GM23248 (cell line): ENCODE measurements at places on chromosomes 12 and 14. TPM values are rescaled to one million over a fixed set of nuclear protein-coding genes. Genes with fewer than 3 reads are reported as not detected.

PLEKHG7 gene
- total RNA-seq = not detected in 2 replicates

COQ5 gene
- 32.6 and 33.0 TPM in 2 replicates for total RNA-seq

PDZRN4 gene
- not detected in 2 replicates for total RNA-seq

SMIM41 gene
- total RNA-seq = not detected in 2 replicates

CMTM5 gene
- total RNA-seq = not detected in 2 replicates

DIO2 gene
- total RNA-seq = 31.5 and 45.4 TPM in 2 replicates

GDF11 gene
- total RNA-seq = 2.1 and 9.9 TPM in 2 replicates

JDP2 gene
- 163 and 174 TPM in 2 replicates for total RNA-seq

HOXC13 gene
- total RNA-seq = not detected in 2 replicates

KITLG gene
- 98.4 and 146 TPM in 2 replicates for total RNA-seq

HVCN1 gene
- 4.1 and 7.6 TPM in 2 replicates for total RNA-seq

ADAMTS20 gene
- not detected in 2 replicates for total RNA-seq

EEF1AKMT3 gene
- total RNA-seq = 7.0 and 12.4 TPM in 2 replicates

RNU7-1 gene
- total RNA-seq = not detected in 2 replicates

EML1 gene
- total RNA-seq = 17.9 and 35.8 TPM in 2 replicates

GPRC5A gene
- total RNA-seq = 32.9 and 37.8 TPM in 2 replicates

GRIP1 gene
- total RNA-seq = not detected in 2 replicates

IL23A gene
- total RNA-seq = not detected in 2 replicates

SALL2 gene
- 0.25 and 2.7 TPM in 2 replicates for total RNA-seq

KLRC2 gene
- not detected in 2 replicates for total RNA-seq

DAO gene
- total RNA-seq = not detected in 2 replicates

MAP1LC3B2 gene
- 0.32 and 0.63 TPM in 2 replicates for total RNA-seq

KRT85 gene
- total RNA-seq = not detected in 2 replicates

MYF5 gene
- total RNA-seq = not detected in 2 replicates

OTUB2 gene
- total RNA-seq = 1.0 and 1.9 TPM in 2 replicates

TAS2R19 gene
- 2.6 and 3.7 TPM in 2 replicates for total RNA-seq

LRRIQ1 gene
- total RNA-seq = 0.11 and 0.13 TPM in 2 replicates

TSPAN19 gene
- not detected in 2 replicates for total RNA-seq

RASSF8 gene
- 80.1 and 108 TPM in 2 replicates for total RNA-seq

SLCO1B1 gene
- total RNA-seq = not detected in 2 replicates

KRT74 gene
- not detected in 2 replicates for total RNA-seq

CCND2 gene
- 4.2 and 4.9 TPM in 2 replicates for total RNA-seq

RIPK3 gene
- total RNA-seq = 2.2 and 5.3 TPM in 2 replicates

GNB3 gene
- 1.0 and 3.2 TPM in 2 replicates for total RNA-seq

ADCY4 gene
- total RNA-seq = 0.22 and 0.38 TPM in 2 replicates

DEPDC4 gene
- 0.13 TPM in 1 of 2 replicates, not detected in the other for total RNA-seq

PMEL gene
- total RNA-seq = 0.13 and 2.3 TPM in 2 replicates
